Lung microvascular endothelial cell (primary cell): ENCODE measurements at places on chromosomes 7 and 10. TPM values are rescaled to one million over a fixed set of nuclear protein-coding genes. Genes with fewer than 3 reads are reported as not detected.

SUN3 gene
- not detected in 2 replicates for total RNA-seq

CYP2E1 gene
- total RNA-seq, result not detected in 2 replicates

ACHE gene
- total RNA-seq, result 1.7 and 3.4 TPM in 2 replicates

FOXI2 gene
- total RNA-seq, result not detected in 2 replicates

TNKS2 gene
- total RNA-seq, result 37.5 and 43.5 TPM in 2 replicates

ZNF425 gene
- 1.5 and 1.8 TPM in 2 replicates for total RNA-seq

GRCh38 chr10:50541317-50541716 lies 82.4 kb downstream of the SGMS1 start:
- DNase-seq, result no peak

DNA sequence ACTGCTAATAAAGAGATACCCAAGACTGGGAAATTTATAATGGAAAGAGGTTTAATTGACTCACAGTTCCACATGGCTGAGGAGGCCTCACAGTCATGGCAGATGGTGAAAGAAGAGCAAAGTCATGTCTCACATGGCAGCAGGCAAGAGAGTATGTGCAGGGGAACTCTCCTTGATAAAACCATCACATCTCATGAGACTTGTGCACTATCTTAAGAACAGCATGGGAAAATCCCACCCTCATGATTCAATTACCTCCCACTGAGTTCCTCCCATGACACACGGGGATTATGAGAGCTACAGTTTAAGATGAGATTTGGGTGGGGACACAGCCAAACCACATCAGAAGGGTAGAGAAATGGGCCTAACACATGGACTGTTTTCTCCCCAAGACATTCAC lies 156.3 kb downstream of the CCDC71L start:
- no peak for DNase-seq

DNA sequence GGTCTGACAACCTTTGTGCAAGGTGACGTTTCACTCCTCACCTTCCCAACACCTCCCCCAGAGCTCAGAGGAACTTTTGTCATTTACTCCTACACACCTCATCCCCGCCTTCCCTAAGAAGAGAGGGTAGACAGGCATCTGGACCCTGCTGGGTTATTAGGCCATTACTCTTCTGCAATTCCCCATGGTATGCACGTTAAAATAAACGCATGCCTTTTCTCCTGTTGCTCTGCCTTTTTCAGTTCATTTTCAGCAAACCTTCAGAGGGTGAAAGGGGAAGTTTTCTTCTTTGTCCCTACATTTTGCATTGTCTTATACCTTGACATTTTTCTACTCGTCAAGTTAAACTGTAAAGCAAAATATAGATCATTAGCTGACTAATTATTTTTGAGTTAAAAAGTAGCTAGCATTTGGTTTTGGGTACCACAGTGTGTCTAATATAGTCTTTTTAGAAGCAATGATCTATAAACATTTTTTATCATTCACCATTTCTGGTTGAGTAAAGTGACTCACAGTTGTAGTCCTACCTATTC lies 10.5 kb upstream of the EDRF1 start:
- no peak for DNase-seq

DNA sequence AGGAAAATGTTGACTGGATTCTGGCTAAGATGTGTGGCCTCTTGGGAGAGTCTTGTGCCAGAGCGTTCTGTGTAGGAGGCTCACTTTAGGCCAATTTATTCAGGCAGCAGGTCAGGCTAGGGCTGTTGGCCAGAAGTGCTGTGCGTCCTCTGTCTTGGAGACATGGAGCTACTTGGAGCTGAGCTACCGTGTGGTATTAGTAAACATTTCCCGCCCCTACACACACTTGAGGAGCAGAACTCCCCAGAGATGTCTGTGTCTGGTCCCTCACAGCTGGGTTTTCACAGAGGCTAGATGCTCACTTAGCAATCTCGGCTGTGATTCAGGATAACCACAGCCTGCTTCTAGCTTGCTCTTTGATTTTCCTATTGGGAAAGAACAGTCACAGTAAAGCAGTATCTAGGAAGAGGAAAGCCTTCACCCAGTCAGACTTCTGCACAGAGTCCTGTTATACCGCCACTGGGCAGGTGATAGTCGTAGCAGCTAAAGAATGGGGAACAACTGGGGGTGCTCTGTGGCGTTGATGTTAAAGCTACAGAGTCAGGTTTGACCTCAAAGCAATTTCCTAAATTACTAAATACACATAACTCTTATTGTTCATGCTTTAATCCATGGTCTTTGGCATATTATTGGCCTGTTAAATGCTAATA lies 86.7 kb downstream of the MDFIC start:
- DNase-seq, result no peak

DNA sequence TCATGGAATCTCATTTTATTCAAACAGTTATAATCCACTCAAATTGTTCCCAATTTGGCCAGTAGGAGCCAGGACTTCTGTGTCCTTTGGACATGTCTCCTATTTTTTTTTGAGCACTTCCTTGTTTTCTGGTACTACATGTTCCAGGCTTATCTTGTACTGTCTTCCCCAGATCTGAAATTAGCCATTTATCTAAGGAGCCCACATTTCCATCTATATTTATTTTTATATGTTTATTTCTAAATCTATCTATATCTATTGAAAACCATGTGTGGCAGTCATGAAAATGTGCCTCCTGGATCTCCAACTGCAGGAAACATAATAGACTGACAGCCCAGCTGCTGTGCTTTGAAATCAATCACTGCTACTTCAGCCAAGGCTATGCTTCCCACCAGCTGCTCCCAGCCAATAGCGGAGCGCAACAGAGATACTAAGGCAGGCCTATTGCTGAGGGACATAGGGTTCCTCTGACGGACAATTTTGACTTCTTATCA lies 147.1 kb downstream of the LRRC4 start:
- DNase-seq, result no peak

GRCh38 chr10:46517541-46517940 lies 38.9 kb downstream of the GPRIN2 start:
- no peak for DNase-seq

GRCh38 chr7:33109758-33110238 lies 594 bp upstream of the RP9 start:
- peak; percentile 9 for DNase-seq

DNA sequence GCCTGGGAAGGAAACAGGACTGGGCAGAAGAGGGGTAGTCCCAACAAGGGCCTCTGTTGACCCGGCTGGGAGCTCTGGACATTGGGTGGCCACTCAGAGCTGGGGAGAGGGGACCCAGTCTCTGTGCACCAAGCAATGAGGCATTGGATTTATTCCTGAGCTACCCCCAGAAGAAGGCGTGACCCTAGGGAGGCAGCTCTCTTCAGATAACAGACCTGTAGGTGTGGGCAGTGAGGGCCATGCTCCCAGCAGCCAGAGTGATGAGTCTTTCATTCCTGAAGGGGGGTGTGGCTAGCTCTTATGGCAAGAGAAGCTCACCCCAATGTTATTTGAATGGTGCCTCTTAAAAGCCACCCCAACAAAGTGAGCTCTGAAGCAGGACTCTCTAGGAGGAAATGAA lies 20.4 kb downstream of the TEX36 start:
- no peak for DNase-seq

GRCh38 chr10:86048571-86048970 lies 318.0 kb downstream of the GRID1 start:
- DNase-seq, result no peak

- peak; percentile 36 for DNase-seq
These were observed 20.4 kb downstream of the PARP12 start for GRCh38 chr7:140042386-140042670.

DNA sequence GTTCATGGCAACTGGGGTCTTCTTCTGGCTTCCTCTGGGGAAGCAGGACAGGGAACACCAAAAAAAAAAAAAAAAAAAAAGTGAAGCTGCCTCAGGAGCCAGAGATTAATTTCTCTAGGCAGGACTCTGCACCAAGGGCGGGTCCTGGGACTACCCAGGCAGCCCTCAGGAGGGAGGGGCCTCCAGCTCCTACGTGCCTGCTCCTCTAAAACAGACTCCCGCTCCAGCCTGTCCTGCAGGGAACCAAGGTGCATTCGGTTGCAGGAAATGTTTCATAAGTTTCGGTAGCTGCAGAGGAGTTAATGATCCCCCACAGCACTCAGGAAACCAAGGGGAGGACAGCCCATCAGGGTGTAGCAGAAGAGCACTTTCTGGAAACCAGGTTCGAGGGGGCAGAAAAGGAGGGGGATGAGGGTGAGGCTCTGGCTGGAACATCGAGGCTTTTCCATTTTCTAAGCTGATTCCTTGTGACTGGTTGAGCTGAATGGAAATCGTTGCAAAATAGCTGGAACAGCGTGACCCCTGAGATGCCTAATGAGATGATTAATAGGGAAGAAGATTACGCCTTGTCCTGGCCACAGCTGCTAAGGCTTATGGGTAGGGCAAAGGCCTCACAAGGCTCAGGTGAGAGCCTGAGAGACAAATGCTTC lies 84.2 kb downstream of the STRA8 start:
- DNase-seq, result no peak

- no peak for DNase-seq
These were observed 19.1 kb downstream of the CEP41 start for GRCh38 chr7:130421684-130422083.

DNA sequence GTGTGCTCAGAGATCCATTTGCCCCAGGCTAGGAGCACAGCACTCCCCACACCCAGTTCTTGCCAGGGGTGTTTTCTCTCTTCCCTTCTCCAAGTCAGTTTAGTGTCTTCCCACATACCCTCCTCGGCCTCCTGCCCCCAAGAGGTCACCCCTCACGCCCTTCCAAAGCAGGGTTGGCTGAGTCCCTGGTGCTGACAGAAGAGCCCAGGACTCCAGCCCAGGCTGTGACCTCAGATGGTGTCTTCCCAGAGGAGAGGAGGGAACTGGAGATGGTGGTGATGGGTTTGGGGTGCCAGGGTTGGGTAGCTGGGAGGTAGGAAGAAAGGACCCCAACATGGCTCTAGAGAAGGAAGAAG lies 19.8 kb downstream of the ZNF775 start:
- no peak for DNase-seq

GRCh38 chr7:2680792-2681490 lies 7.1 kb upstream of the AMZ1 start:
- DNase-seq, result peak; percentile 82

GRCh38 chr10:70542565-70542938 lies 60.0 kb downstream of the PRF1 start:
- no peak for DNase-seq
